ENCODE measurements at places on chromosomes 16 and 17. TPM values are rescaled to one million over a fixed set of nuclear protein-coding genes. Genes with fewer than 3 reads are reported as not detected.

SNX20 gene
- total RNA-seq = 18.6 TPM

DNA sequence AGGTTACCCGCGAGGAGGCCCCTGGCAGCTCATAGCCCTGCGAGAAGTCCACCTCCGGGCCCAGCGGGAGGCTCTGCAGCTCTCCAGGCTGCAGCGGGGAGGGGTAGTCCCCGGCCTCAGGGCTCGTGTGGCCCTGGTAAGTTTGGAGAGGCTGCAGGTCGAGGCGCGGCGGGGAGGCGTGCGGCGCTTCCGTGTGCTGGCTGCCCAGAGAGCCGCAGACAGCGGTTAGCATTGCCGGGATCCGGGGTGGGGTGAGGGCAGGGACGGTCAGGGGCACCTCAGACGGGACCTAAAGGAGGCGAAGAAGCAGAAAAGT is 2.8 kb downstream of the SP6 start:
- no peak for DNase-seq

GRCh38 chr17:43814714-43815113 is 18.2 kb downstream of the MPP3 start:
- DNase-seq = no peak

- DNase-seq = no peak
Measured at GRCh38 chr17:40361063-40361924, 3.2 kb downstream of the GJD3 start.
